Right lung (tissue), 10 donors: ENCODE measurements at places on chromosomes 1 and 21.
A peak's percentile ranks its signal among the peaks of the same experiment; 100 is the strongest.

- no peak for DNase-seq
Measured at GRCh38 chr1:208202333-208202995, 41.7 kb downstream of the PLXNA2 start.

DNA sequence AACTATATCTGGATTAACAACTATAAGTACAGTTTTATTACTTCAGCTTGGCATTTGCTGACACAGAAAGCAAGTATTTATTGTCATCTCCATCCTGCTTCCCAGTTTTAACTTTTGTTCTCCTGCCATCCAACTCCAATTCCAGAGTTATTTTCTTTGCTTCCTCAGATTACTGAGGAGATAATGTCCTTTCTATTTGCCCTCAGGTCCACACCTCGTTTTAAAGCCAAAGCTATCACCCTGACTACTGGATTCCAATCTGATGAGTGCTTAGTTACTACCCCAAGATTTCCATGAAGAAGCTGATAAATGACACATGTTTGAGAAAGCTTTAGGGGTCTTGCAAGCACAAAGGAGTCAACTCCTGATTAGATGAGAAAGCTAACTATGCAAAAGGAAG is 25.2 kb downstream of the ACKR1 start:
- DNase-seq = no peak

DNA sequence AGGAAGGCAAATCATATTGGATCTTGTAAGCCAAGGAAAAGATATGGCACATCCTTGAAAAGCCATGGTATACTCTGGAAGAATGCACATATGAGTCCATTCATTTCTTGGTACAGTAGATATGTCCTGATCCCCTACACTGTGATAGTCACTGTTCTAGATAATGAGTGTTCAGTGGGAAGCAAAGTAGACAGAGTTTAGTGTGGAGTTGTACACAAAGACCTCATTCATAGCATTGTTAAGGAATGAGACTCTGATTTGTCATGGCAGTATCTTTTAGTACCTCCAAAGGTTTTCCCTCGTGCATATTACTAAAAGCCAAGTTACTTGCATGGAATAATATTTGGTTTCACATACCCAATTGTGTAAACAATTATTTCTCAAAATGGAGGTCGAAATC is 204.7 kb downstream of the NFIA start:
- DNase-seq = no peak

DNA sequence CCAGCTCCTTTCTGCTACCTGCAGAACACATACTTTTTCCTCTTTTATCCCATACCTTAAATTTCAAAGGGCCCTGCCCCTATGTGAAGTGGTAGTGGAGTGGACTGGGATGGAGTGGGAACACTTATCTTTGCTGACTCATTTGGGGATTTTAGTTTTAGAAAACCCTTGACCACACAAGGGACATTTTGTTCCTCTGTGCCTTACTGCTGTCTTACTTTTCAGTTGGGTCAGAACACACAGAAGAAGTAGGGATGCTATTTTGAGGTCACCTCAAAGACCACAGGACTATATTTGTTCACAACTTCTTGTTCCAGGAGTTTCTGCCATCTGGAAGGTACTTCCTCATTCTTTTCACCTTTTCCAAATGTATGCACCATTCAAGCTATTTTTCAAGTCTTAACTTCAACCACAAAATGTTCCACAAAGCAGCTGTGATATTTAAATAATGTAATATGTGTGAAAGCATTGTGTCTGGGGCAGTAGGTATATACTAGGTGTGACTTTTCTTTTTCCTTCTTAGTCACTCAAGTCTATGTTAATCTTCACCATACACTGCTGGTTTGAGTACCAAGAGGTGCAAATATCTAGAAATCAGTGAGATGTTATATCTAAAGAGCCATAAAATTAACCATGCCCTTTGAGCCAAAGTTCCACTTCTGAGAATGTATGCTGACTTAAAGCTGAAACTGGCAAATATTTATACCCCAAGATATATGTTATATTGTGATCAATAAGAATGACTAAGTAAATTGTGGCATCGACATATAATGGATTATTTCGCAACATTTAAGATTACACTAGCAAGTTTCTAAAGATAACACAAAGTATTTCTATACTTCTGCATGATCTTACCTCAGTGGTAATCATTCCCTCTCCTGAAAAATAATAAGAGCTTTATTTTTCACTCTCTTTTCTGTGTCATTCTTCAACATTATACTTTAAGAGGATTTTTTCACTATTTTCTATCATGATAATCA is 308.5 kb downstream of the MRPL39 start:
- no peak for DNase-seq

DNA sequence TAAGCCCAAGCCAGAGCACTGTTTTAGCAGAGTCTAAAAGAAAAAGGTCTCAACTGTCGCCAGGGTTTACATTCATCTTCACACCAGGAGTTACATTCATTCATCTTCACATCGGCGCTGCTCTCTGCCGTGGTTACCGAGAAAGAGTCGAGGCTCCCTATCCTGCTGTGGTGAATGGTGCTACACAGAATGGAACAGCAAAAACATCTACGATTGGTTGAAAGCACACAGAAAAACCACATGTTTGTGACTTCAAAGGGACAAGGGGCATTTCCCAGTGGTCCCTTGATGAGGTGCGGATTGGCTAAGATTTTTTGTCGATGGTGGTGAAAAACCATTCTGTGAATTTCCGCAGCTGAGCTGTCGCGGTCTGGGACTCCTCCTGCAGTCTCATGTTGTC is 231.1 kb downstream of the SIPA1L2 start:
- no peak for DNase-seq

DNA sequence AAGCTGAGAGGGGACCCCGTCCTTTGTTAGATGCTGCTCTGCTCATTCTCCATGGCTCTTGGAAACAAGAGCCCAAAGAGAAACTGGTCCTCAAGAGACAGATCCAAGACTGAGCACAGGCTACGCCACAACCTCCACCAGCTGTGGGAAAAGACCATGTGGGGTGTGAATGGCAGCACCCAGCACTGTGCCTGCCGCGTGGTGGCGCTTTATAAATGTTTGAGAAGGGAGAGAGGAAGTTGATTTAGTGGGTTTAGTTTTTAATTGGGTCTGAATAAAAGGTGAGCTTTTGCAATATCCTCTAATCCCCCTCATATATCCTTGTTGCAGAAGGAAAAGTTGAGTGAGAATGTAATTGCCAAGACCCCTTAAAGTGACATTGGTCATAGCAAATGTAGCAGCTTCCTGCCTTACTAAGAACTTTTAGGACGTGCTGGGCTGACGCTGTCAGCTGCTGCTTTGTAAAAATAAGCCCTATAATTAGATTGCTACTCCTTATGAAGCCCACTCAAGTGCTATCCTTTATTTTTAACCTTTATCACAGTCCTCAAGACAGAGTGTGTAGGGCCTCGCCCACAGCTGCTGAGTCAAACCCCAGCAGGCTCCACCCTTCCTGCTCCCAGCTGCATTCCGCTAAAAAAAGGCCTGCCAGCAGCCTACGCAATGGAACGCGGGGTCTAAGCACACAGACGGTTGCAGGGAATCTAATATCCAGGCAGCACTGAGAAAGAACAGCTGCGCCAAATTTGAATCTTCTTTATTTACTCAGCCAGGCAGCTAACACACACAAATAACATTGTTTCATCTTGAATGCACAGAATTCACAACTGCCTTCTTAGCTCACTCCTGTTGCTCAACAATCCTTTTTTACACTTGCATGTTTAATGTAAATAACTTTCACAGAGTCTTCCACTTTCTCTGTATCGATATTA is 47.4 kb upstream of the PRDX6 start:
- peak; percentile 96 for DNase-seq

GRCh38 chr21:31667132-31667531 is 7.6 kb downstream of the SOD1 start:
- DNase-seq = no peak

DNA sequence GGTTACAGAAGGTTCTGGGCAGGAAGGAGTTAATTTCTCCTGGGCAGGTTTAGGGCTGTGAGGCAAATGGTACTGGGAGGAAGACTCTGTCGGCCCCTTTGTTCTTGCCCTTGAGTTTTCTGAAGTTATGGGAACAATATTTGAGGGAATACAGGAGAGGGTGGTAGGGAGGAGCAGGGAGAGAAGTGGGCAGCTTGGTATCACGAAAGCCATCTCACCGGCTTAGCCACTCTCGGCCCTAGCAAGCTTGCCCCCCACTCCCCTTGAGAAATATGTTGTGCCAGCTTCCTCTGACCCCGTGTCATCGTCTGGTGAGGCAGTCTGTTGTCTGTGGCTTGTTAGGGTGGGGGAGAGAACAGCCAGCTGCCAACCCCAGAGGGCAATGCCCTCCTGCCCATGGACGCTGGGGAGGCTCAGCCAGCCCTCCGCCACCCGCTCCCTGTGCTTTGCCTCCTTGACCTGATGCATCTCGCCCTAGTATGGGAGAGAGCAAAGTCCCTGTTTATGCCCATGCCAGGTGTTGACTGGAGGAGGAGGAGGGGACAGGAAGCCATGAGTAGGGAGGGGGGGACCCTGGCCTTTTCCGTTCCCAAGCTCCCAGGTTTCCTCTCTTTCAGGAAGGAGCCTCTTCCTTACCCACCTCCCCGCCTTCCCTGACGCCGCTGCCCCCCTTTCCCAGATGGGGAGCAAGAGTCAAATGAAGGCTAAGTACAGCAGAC is 1.2 kb downstream of the EFNA1 start:
- peak; percentile 33 for DNase-seq

DNA sequence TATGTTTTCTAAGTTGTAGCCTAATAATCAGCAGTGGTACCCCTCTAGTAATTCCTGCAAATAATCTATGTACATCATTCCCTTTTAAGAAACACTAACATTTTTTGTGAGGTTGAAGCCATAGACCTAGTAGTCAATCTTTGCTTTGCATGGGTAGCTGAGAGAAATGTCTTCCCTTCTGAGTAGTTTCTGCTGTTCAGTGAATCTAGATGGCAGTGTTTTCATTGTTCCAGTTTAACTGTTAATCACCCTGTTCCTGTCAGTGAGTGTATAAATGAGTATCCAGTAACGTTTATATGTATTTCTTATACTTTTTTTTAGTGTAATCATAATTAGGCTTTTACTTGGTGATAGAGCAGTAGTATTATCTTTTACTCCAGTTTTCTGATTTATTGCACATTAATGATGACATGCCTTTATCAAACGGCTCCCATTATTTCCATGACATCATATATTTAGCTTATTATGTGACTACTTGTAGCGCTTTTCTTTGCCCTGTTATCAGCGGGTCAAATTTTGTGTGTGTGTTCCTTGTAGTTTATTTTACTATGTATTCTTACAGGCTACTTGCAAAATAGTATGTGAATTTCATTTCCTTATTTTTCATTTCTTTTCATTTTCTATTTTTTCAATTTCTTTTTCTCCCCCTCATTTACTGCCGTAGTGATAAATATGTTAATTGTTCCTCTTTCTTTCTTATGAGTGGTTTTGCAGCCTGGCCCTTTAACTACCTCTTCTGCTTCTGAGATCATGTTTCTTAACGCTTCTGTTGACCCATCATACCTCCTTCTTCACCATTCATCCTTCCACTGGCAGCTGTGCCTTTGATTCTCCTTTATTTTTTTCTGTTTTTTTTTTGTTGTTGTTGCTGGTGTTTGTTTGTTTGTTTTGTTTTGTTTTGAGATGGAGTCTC is 18.8 kb downstream of the CEP350 start:
- no peak for DNase-seq

DNA sequence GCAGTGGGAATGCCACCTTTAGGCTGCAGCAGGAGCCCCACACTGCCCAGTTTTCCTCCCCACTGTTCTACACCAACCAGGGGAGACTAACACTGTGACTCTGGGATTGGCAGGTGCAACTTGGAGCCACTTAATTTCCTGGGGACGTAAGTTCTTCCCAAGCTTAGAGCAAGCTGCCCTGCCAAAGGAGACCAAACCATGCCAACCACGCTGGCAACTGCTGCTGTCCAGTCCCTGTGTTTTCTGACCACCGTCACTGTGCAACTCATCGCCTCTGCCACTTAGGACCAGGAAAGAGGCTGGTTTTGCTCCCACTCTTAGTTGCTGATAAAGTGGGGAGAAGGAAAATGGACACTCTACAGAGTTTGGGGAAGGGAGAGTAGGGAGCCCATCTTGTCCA is 50.5 kb downstream of the VANGL1 start:
- DNase-seq = no peak

GRCh38 chr1:69506721-69507120 is 61.0 kb upstream of the LRRC7 start:
- no peak for DNase-seq

GRCh38 chr1:2237773-2238172 is 9.7 kb downstream of the SKI start:
- DNase-seq = no peak
